ENCODE measurements at places on chromosomes 1 and 21. TPM values are rescaled to one million over a fixed set of nuclear protein-coding genes. Genes with fewer than 3 reads are reported as not detected.

SPATA1 gene
- 0.52 TPM for total RNA-seq

RBBP5 gene
- total RNA-seq, result 21.9 TPM

VANGL1 gene
- total RNA-seq, result 22.4 TPM

SELE gene
- total RNA-seq, result not detected

SHE gene
- total RNA-seq, result not detected
